ENCODE measurements at places on chromosomes 1 and 21. TPM values are rescaled to one million over a fixed set of nuclear protein-coding genes. Genes with fewer than 3 reads are reported as not detected.

SLC35F3 gene
- 11.3 TPM for total RNA-seq

HPCAL4 gene
- total RNA-seq = 2.4 TPM

LCE2A gene
- total RNA-seq = not detected

GPR137B gene
- total RNA-seq = 9.5 TPM

MRAP gene
- total RNA-seq = not detected

PDE9A gene
- total RNA-seq = 13.9 TPM

LDLRAD1 gene
- not detected for total RNA-seq

HAO2 gene
- total RNA-seq = not detected

DPT gene
- total RNA-seq = not detected

CYP4Z1 gene
- not detected for total RNA-seq

GRCh38 chr1:92399076-92399475, 87.6 kb downstream of the GFI1 start:
- DNase-seq = no peak

DNA sequence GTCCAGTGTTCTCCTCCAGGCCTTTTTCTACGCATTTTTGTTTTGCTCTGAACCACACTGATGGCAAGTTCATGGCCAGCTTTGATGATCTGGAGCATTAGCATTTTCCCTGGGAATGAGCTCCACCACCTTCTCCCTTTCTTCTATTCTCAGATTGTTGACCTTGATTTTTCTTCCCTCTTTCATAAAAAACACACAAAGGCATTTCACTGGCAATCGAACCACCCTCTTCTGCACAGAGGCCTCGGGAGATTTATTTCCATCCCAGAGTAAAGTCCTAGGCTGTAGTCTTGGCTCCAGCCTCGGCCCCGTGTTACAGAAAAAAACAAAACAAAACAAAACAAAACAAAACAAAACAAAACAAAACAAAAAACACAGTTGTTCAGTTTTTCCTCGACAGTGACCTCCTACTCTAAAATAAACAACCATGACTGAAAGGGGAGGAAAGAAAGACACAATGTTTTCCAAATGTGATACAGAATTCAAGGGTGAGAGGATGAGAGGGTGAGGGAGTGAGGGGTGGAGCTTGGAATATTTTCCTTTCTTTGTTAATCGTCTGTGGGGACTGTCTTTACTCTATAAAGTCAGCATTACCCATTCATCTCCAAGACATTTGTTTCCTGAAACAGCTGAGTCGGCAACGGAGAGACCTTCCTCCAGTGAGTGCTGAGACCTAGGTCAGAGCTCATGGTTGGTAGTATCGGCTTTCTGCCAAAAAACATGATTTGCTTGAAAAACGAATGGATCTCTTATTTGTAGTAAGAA, 29.8 kb upstream of the RNF186 start:
- DNase-seq = no peak

- no peak for DNase-seq
These were observed at the start of gene ADGRL4 for GRCh38 chr1:79006564-79006963. TSS of gene ADGRL4 (minus strand) at chr1:79006730. CDS start at chr1:79006654, 76 bp downstream.

DNA sequence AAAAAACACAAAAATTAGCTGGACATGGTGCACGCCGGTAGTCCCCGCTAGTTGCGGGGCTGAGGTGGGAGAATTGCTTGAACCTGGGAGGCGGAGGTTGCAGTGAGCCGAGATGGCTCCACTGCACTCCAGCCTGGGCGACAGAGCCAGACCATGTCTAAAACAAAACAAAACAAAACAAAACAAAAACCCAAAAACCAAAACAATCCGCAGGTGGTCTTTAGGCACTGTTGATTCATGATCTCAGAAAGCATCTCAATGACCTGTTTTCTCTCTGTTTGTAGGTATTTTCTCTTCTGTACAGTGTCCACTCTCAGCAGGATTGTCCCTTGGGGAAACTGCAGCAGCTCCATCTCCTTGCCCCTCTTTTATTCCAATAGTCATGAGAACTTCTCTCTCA, 74.9 kb upstream of the ADGRL2 start:
- DNase-seq = no peak

DNA sequence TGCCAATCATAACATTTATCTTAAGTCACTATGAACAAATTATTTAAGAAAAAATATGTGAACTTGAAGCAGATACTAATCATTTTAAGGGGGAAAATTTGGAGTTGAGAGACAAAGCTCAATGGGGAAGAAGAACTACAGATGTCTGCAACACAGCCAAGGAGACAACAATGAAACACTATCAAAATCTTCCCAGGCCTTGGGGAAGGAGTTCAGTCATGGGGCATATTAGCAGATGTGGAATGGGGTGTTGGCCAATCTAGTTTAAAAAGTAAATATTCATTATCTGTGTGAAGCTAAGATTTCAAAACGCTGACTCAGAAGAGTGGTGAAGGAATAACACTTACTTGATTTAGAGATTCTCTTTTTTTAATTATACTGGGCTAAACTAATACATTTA, 671.6 kb upstream of the ZP4 start:
- DNase-seq = no peak

- DNase-seq = no peak
These were observed 305.7 kb upstream of the SNX7 start for GRCh38 chr1:98355656-98356383.

- no peak for DNase-seq
These were observed 217.9 kb downstream of the RWDD3 start for GRCh38 chr1:95451904-95452303.

DNA sequence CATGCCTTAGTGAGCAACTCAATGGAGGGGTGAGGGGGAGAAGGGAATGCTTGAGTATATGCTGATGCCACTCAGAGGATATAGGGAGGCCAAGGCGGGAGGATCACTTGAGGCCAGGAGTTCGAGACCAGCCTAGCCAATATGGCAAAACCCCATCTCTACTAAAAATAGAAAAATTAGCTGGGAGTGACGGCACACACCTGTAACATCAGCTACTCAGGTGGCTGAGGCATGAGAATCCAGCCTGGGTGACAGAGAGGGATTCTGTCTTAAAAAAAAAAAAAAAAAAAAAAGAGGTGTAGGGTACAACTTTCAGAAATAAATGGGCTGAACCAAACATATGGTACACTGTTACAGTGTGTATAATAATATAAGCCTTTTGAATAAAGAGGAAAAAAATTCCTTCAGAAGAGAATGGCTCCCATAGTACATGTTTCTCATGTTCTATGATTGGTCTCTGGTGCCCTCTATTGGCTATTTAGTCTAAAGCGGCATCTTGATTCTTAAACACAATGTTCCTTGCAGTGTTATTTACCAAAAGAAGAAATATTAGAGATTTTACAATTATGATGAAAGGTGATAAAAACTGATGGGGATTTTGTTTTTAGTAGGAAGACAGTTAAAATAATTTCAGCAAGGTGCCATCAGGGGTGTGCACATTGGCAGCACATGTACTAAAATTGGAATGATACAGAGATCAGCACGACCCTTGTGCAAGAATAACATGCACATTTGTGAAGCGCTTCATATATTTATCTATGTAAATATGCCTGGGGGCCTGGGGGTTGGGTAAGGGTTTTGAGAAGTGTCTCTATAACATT, 109.8 kb downstream of the PATJ start:
- no peak for DNase-seq

DNA sequence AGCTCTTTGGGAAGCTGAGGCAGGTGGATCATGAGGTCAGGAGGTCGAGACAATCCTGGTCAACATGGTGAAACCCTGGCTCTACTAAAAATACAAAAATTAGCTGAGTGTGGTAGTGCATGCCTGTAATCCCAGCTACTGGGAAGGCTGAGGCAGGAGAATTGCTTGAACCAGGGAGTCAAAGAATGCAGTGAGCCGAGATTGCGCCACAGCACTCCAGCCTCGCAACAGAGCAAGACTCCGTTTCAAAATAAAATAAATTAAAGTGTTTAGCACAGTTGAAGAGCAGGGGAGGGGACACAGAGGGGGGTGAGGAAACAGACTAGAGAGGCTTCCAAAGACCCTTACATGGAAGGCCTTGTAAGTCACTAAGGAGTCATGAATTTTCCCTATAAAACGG, 131.2 kb upstream of the SPATA6 start:
- no peak for DNase-seq

DNA sequence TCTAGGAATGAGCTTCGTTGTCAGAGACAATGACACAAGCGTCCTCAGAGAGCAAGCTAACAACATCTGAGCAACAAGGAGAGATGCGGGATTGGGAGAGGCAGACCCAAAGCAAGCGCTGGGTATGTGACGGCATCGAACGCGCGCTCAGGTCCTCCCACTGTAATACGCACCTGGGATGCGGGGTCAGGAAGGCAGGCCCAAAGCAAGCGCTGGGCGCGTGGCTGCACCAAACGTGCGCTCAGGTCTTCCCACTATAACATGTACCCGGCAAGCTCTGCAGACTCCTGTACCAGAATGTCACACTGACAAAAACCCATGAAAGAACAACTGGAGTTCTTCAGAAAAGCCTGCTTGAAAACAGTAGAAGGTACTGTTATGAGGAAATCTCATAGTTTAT, 653.8 kb downstream of the SMYD3 start:
- DNase-seq = no peak

DNA sequence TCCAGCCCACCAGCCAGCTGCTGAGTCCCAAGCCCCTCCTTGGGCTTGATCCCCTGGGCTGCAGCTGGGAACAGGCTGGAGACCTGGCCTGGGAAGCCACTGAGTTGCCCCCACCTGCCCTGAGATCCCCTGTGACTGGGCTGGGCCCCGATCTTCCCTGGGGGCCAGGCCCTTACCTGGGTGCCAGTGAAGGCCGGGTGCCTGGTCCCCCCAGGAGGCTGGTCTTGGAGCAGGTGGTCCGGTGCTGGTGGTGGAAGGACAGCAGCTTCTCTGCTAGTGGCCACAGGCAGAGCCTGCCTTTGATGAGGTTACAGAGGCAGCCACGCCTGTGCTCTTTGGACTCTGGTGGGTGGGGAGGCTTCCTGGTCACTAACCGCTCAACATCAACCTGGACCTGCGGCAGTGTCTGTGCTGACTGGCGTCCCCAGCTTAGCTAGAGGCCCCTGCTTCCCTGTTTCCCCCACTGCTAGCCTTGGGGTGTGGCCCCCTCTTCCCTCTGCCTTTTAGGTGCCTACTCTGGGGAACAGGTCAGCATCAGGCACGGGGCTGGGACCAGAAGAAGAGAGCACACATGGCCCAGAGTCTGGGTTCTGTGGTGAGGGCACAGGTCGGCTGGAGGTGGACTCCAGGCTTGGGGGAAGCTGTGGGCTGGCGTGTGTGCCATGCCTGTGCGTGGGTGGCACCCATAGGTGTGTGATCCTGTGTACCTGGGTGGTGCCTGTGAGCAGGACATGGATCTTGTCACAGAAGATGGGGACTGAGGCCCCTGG, at the start of gene EPS8L3:
Gene EPS8L3 (minus strand): TSS at position 278 of the 770 bp plus-strand sequence. CDS start 2,174 bp downstream, outside the sequence.
- DNase-seq = no peak

DNA sequence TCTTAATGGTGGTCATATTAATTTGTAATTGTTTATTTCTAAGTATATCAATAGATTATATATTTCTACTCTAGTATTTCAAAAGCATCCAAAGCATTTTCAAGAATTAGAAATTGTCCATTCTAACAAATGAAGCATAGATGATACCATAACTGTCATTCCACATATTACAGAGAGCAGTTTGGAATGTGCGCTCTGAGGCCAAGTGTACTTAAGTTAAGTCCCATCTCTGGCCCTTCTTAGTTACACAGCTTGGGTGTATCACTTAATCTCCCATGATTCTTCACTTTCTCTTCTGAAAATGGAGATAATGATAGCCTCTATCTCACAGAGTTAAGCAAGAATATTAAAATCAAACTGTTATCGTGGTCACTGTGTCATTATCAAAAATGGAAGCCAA, 281.1 kb downstream of the MRPL39 start:
- no peak for DNase-seq

GRCh38 chr1:44694863-44695478, 20.5 kb downstream of the ARMH1 start:
- no peak for DNase-seq

DNA sequence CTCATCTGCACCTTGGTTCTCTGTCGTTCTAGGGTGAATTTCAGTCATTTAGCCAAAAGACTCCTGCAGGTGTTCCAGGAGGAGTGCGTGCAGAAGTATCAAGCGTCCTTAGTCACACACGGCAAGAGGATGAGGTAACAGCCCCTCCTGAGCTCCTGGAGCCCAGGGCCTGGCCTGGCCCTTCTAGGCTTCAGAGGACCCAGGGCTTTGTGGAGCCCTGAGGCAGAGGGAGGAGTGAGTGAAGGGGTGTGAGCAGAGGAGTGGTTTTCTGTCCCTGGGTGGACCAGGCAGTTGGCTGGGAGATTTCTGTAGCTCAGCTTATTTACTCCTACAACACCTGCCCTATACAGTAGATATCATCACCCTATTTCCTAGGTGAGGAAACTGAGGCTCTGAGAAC, 15.7 kb upstream of the RASSF5 start:
- no peak for DNase-seq

DNA sequence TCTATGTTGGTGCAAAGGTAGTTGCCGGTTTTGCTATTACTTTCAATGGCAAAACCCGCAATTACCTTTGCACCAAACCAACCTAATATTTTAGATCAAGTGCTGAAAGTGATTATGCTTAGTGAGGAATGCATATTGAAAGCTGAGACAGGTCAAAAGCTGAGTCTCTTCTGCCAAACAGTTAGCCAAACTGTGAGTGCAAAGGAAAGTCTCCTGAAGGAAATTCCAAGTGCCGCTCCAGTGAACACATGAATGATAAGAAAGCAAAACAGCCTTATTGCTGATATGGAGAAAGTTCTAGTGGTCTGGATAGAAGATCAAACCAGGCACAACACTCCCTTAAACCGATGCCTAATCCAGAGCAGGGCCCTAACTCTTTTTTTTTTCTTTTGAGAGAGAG, 83.1 kb upstream of the ERRFI1 start:
- DNase-seq = no peak

DNA sequence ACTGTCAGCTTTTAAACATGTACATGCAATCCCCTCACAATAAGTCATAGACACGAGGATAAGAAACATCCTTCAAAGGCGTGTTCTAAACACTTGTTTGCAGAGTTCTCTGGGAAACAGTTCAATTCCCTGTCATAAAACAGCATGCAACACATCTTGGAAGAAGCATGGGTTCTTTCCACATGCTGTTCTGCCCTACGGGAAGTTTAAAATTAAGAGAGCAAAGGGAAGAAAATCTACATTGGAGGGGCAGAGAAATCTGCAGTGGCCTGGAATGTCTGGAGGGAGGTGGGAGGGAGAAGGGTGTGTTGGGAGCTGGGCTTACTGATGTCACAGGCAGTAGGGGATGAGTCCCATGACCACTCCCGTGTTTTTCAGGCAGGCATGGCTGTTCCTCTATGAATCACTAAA, 98.3 kb upstream of the SLC2A1 start:
- DNase-seq = no peak

GRCh38 chr1:180265201-180265600, 35.1 kb downstream of the LHX4 start:
- no peak for DNase-seq

DNA sequence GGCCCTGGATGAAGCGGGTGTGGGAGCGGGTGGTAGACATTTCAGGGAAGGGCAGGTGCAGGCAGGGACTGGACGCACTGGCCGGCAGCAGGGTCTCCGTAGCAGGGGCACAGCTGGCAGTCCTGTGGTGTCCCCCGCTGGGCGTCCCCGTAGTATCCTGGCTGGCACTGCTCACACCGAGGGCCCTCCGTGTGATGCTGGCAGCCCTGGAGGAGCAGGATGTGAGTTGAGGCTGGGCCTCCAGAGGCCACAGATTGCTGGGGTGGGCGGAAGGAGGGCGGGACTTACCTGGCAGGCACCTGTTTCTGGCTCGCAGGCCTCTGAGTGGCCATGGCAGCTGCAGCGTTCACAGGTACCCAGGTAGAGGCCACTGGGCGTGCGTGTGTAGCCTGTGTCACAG, 62.3 kb downstream of the LDLRAD2 start:
- no peak for DNase-seq

All from activated CD4-positive, alpha-beta memory T cell treated with anti-CD3 and anti-CD28 coated beads, Interleukin-2, amount 10 ng/mL, durations not matched to agents 7 days and 5 days (primary cell).